ENCODE measurements at places on chromosomes 13 and 19.
A peak's percentile ranks its signal among the peaks of the same experiment; 100 is the strongest.

DNA sequence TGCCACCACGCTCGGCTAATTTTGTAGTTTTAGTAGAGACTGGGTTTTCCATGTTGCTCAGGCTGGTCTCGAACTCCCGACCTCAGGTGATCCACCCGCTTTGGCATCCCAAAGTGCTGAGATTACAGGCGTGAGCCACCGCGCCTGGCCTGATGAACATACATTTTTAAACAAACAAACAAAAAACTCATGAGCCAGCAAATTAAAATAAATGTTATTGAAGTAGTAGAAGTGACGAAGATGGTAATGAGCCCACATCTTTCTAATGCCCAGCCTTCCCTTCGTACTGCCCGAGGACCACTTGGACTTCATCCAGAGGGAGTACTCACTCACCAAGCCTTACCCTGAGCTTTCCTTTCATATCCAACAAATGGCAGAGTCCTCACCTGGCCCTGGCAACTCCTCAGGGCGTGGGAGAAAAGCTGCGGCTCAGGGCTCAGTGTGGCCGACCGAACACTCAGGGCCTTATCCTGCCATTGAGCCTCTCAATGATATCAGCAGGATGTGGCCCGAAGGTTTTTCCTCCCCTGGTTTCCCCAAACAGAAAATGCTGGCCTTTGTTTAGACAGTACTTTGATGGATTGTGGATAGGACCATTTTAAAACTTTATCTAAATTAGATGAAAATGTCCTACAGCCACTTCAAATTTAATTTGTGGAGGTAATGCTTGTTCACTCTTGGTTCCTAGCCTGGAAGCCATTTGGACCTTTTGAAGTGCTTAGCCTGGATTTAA, 22.8 kb upstream of the ABCC4 start:
- no peak for DNase-seq

- no peak for DNase-seq
Measured at GRCh38 chr19:13022111-13022858, 27.0 kb downstream of the NFIX start.

DNA sequence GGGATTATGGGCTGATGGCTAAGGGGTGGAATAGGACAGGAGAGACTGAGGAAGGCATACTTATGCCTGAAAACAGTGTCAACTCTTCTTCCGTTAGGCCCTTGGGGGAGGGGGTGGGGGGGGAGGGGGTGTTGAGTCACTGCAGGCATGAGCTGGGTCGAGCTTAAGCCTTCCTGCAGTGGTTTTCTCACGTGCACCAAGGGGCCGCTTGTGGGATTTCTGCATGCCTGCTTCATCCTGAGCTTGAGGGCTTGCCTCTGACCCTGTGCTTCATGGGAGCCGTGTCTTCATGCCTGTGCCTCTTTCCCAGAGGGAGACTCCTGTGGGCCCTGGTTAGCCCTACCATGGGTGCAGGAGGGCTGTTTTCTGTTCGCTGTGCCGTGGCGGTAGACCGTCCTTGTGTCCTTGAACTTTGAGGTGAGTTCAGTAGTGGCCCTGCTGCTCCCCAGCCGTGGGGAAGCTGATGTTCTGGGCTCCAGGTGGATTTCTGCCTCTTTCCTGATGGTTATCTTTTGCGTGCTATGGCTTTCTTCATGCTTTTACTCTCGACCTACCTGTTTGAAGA, 186.1 kb downstream of the PCCA start:
- DNase-seq, result no peak

GRCh38 chr13:32947411-32948276, 68.6 kb upstream of the KL start:
- no peak for DNase-seq

- DNase-seq, result no peak
Measured at GRCh38 chr13:110008816-110009215, 222.4 kb upstream of the IRS2 start.

DNA sequence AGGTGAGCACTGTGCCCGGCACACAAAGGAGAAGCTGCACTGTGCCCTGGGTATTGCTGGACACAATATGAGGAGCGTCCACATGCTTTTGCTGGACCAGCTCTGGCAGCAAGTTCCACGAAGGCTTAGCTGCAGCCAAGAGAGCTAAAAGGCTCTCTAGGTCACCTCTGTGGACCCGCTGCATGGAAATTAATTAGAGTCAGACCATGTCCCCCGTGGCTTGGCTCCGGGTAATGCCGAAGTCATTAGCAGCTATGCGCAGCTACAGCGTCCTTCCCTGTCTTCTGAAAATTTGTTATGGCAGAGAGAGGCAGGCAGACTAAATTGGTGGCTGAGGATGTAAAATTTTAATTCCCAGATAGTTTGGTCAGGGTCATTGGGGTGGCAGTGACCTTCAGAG, 271.5 kb downstream of the SLC7A1 start:
- no peak for DNase-seq

DNA sequence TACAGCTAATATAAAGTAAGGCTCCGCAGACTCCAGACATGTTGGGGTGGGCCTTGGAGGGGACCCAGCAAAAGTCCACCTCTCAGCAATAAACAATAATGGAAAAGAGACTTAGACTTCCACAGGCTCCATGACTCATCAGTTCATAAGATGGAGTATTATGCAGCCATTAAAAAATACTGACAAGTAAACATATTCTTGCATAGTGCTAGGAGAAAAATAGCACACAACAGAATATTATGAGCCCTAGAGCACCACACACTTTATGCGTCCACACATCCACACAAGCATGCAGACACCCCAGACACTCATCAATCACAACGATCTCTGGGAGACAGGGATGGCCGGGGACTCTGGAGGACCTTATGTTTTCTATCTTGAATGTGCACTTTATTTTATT, 46.0 kb downstream of the PDCD5 start:
- no peak for DNase-seq

DNA sequence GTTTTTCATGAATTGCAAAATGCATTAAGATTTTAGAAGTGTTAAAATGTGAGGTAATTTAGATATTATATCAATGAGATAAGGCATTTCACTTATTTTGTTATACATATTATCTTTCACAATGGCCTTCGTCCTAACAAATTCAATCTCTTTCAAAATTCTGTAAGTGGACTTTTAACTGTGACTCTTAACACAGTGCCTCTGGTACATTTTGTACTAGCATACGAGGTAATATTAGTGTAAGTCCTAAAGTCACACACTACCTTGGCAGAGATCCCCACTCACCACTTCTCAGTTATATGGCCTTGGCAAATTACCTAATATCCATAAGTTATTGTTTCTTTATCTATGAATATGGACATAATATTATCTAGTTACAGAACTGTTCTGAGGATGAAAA, 101.3 kb upstream of the SLITRK6 start:
- no peak for DNase-seq

DNA sequence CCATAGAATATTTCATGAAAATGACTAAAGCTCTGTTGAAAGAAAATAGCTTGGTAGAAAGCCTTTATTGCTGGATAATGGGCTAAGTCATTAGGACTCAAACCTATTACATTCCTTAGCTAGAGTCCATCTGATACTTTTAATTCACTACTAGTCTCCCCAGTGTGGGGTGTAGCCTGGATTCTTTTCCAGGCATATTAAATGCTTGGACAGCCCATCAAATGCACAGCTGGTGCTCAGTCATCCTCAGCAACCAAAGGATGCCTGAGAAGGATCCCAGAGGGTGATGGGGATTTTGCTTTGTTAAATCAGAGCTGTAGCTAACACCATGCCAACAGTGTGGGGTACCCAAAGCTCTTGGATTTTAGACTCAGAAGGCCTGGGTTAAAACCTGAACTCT, 153.5 kb downstream of the DLEU7 start:
- no peak for DNase-seq

GRCh38 chr13:94620286-94620896, 18.7 kb downstream of the GPR180 start:
- DNase-seq, result no peak

GRCh38 chr19:51722492-51722891, 1.3 kb downstream of the HAS1 start:
- DNase-seq, result no peak

DNA sequence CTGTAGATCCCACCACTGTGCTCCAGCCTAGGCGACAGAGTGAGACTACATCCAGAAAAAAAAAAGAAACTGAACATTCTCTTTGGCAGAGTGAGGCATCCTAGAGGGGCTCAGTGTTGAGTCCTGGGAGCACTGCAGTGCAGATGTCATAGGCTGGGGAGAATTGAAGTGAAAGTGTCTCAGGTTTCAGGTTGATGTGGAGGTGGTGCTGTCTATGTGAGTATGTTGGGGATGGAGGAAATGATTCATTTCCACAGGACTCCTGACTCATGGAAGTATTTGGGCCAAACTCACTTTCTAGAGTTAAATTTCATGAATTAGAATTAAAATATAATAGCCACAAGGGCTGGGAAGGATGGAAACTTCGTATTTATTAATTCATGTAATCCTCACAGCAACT, 134.4 kb upstream of the TSC22D1 start:
- DNase-seq, result no peak

GRCh38 chr13:25733001-25733491, 318.8 kb downstream of the SHISA2 start:
- no peak for DNase-seq

- DNase-seq, result no peak
Measured at GRCh38 chr19:16024266-16025107, 51.8 kb upstream of the TPM4 start.

DNA sequence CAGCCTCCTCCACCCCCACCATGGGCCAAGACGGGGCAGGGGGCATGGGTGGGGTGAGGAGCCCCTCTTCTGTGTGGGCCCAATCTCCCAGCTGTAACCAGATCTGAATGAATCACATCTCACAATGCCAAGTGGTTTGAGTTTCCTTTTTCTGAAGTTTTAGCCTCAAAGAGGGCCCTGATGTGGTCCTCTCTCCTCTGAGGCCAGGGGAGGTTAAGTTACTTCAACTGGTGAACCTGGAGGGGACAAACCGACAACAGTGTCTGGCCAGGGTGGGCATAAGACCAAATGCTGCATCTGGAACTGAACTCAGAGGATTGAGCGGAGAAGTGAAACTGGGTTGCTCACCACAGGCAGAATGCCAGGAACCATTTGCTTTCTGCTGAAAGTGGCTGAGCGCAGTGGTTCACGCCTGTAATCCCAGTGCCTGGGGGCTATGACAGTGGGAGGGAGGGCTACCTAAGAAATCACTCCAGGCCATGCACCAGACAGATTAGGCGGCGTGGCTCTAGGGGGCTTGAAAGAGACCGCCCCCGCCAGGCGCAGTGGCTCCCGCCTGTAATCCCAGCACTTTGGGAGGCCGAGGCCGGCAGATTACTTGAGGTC, 15.4 kb upstream of the IRGC start:
- peak; percentile 37 for DNase-seq

DNA sequence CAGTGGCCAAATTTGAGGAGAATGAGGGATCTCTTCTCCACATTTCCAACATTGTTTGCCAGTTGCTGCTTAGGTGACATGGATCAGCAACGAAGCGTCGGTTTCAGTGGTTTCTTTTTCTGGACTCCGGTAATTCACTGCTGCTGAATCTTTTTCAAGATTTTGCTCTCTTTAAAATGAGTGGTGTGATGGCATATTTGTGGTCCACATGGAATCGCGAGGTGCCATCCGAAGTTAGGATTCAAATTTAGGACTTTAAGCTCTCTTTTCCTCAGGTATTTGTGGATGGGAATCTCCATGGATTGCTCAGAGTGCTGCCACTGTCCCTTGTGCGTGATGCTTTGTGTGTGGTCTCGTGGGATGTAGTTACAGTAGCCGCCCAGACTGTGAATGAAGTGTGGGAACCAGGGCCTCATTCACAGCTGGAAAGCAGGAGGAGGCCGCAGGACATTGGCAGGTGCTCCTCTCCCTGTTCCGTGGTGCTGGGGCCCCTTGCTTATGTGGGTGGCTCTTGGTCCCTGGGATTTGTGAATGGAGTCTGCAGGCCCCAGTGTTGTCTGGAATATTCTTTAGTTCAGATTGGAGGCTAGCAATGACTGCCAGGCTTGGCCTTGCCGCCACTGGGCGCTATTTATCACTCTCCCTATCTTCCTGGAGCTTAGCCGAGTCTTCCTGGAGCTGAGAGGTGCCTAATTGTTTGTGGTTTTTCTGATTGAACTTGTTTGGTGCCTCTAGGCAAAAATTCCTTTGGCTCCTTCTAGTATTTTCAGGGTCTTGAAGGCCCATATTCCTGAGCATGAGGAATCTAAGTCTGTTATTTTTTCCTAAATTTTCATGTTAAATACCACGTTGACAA, 1.5 kb downstream of the ILF3 start:
- DNase-seq, result no peak
